ENCODE measurements at places on chromosomes 3 and 15.
A peak's percentile ranks its signal among the peaks of the same experiment; 100 is the strongest.

DNA sequence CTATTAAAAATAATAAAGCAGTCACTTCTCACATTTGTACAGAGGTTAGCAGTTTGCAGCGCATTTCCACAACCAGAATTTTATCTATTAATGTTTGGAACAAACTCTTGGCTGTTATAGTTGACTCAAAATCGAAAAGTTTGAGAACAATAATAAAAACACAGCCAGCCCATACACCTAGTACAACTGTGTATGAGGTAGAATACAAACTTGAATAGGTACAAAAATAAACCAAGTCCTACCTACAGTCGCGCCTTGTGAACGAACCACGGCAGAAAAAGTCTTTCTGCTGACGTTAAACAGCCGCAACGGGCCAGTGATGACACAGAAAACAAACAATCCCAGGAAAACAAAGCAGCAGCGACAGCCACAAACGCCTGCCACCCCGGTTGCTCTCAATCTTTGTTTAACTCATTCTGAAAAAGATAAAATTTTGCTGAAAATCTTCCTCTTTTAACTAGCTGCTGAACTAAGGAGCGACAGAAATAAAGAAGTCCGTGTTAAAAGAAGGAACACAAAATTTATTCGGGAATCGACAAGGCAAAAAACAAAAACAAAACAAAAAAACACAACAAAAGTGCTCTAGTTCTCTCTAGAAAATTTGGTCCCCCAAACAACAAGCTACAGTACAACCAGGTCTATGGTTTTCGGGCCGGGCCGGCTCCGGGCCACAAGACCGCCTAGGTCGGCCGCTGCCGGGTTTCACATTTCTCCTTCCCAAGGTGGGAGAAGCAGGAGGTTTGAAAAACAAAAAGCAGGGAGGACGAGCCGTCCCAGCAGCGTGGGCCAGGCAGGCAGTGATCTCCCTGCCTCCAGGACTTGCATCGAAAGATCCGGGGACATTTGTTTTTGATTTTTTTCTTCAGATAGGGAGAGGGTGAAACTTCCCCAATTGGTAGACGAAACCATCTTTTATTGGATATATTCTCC is 2.9 kb downstream of the FOXL2 start:
- no peak for DNase-seq

GRCh38 chr3:54243056-54243931 is 120.9 kb downstream of the CACNA2D3 start:
- DNase-seq: no peak

DNA sequence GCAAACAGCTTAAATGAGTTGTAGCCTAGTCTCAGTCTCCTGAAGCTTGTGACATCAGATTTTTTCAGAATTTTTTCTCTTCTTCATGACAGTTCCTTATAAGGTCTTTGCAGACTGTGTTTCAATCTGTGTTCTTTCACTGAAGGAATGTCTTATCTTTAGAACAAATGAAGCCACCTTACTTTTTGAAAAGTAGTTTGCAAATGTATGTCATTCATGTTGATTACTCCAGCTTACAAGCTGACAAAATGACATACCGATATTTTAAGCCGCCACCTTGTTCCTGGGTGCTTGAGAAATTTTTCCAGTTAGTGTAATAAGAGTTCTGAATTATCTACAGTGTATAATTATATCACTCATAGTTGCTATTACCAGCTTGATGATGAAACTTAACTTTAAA is 57.0 kb downstream of the ASTE1 start:
- DNase-seq: no peak

GRCh38 chr3:38311476-38311875 is 29.4 kb downstream of the SLC22A14 start:
- no peak for DNase-seq

DNA sequence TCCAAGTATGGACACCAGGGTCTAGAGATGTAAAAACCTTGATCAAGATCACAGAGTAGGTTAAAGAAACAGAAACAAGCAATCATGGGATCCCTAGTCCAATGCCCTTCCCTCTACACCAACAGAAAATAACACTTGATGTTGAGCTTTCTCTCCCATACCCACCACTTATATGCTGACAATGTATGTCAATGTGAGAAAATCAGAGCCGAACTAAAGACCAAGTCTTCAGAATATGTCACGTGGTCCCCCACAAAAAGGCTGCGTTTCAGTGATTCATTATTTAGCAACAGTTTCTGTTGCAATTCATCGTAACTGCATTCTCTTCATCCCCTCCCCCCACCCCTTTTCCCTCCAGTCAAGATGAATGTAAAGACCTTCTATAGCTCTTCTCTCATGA is 278.9 kb upstream of the STT3B start:
- DNase-seq: no peak

- DNase-seq: peak; percentile 6
Observed at GRCh38 chr3:155352900-155353490, 59.5 kb upstream of the STRIT1 start.

GRCh38 chr15:81286621-81287121 is 37.3 kb downstream of the STARD5 start:
- peak; percentile 54 for DNase-seq

- DNase-seq: peak; percentile 13
Observed at GRCh38 chr15:75720787-75721479, 8.3 kb upstream of the CSPG4 start.

Data from CD4-positive, alpha-beta T cell treated with Interleukin-12 subunit alpha and Interleukin-12 subunit beta, for 1 hour (primary cell).